ENCODE measurements at places on chromosomes 4 and X. TPM values are rescaled to one million over a fixed set of nuclear protein-coding genes. Genes with fewer than 3 reads are reported as not detected.

DNA sequence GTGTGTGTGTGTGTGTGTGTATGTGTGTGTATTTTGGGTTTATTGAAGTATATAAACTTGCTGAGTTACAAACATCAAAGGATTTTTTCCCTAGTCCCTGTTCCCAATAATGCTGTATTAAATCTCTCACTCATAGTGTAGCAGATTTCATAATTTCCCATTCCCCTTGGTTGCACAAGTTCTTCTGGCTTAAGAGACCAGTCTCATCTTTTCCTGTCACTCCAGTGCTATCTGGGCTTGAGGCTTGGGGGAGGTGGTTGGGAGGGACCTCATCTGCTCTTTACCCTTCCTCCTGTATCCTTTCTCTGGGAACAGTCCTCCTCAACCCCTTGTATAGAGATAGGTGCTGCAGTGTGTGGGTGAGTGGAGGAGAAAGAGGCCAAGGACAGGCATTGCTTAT is 285.4 kb upstream of the BOD1L1 start:
- DNase-seq, result no peak

Gene IDS
- 44.0 TPM for total RNA-seq

GRCh38 chr4:183289688-183290087 is 30.4 kb downstream of the CLDN22 start:
- DNase-seq, result no peak

DNA sequence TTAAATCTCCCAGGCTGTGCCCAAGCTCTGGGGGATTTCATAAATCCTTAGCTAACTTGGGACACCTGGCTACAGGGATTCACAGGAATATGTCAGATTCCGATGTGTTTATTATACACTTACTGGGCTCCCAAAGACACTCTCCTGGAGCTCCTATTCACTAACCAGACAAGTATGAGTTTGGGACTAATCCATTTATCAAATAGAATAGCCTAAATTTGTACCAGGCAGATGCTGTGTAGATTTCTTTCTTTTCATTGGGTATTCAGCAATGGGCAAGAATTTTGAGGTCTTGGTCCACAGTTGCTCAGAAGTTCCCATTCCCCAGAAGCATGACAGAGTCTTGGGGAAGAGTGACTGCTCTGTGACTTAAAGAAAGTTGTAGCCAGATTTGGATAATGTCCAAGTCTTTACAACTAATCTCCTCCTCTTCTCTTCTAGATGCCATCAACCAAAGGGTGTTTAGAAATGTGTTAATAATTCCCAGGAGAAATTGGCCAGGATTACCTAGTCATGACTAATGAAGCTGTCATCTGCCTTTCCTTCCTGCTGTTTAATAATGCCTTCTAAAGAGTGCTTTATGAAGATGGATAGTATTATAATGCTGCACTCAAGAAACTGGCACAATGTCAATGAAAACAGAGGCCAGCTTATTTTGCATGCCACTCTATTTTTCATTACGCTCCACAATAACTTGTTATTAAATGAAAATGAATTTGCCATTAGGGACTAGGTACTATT is 120.9 kb downstream of the CHIC2 start:
- DNase-seq, result no peak

GRCh38 chrX:39665830-39666518 is 431.8 kb downstream of the BCOR start:
- no peak for DNase-seq

Gene RNF150
- 40.7 TPM for total RNA-seq

DNA sequence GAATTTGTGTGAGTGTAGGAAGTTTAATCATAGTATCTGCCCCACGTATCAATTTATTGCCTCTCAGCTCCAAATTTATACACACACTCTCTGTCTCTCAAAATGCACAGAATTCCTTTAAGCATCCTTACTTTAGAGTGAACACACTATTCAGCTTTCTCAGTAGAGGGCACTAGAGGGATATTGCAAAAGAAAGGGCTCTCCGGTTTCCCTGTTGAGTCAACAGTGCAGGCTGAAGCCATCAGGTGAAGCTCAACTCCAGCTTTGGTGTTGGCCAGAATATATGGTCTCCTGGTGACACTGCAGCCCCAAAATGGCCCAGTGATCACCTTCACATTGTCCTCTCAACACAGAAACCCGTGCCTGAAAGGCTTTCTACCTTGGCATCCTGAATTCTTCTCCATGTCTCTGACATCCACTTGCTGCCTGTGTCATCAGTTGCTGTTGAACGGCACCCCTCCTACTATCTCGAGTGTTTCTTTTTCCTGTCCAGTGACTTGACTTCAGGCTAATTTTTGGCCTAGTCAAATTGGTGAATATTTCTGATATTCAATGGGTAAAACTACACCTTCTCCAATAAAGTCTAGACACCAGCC is 670.5 kb downstream of the GABRG1 start:
- DNase-seq, result no peak

Gene SUV39H1
- total RNA-seq, result 6.3 TPM

GRCh38 chrX:56600141-56600540 is 36.7 kb downstream of the UBQLN2 start:
- no peak for DNase-seq

Gene STARD8
- total RNA-seq, result 7.1 TPM

Gene TASL
- not detected for total RNA-seq

DNA sequence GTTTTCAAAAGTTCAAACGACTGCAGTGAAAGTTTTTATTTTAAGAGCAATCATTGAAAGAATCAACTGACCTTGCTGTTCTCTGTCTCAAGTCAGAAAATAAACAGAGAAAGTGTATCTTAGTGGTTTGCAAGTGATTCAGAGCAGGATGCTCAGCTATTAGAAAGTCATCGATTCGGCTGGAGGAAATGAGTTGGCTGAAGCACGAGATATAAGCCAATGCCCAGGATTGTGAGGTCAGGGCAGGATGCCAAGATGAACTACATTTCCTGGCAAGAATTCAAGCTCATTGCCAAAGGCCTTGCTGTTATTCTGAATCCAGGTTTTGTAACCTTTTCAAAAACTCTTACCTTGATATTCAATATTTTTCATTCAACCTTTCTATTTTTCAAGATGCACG is 541.4 kb upstream of the BOD1L1 start:
- no peak for DNase-seq

- DNase-seq, result no peak
Measured at GRCh38 chr4:167715176-167715575, 377.2 kb upstream of the ANXA10 start.

GRCh38 chrX:56314334-56314733 is 82.2 kb downstream of the KLF8 start:
- DNase-seq, result no peak

GRCh38 chr4:99668472-99668871 is 10.8 kb upstream of the C4orf54 start:
- DNase-seq, result no peak

GRCh38 chrX:111265486-111265885 is 4.8 kb downstream of the CAPN6 start:
- DNase-seq, result no peak

DNA sequence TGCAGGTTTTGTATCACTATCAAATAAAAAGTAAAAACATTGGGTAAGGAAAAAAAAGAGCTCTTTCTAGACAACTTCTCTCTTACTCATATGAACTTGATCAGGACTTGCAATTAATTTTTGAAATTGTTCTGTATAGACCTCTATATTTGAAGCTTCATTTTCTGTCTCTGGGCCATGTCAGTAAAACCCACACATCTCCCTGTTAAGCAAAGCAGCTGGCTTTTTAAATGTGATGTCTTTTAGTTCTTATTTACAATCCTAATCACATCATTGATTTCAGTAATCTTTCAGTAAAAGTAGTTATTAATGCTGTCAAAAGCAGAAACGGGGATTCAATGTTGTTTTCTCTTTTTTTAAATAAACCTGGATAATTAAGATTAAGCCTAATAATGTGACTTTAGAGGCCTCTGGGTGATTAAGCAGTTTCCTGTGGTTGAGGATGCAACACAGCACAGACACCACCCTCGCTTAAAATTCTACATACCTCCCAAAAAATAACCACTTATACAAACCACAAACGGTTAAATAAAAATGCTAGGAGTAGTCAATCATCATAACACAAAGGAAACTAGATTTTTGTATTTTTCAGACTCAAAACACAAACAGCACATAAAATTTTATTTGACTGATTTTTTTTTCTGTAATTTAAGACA is 5.2 kb upstream of the PCDH10 start:
- DNase-seq, result no peak

Gene P2RY8
- not detected for total RNA-seq

Gene CT45A2
- not detected for total RNA-seq

- no peak for DNase-seq
Measured at GRCh38 chr4:38831653-38832052, 25.0 kb downstream of the TLR6 start.

Gene TRIML2
- not detected for total RNA-seq

DNA sequence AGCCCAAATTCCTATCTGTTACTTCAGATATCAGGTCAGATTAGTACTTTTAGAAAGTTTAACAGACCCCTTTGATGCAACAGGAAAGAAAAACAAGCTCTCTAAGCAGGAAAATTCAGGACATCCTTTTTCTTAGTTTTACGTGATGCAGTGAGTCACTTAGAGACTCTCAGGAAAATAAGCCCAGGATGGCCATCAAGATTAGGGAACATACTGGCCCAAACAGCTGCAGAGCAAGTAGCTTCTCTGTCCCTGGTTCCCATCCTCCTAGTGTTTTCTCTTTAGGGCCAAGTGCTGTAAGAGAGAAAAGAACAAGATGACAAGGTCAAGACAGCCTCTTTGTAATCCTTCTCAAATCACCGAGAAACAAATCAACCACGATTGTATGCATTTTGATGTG is 219.1 kb downstream of the ZNF674 start:
- no peak for DNase-seq

DNA sequence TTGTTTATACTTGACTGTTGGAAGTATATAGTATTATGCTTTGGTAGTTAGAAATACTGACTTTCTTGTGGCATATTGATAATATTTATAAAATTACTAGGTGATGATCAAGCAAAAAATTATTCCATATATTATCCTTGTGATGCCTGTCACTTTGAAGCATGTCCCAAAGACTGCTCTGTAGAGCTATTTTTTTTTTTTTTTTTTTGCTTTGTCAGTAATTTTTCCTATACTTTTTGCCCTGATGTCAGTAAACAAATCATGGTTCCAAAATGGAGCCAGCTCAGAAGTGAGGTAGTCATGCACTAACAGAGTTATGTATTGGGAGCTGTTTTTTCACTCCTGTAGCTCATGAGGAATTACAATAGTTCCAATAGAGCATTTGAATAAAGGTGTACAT is 11.2 kb downstream of the WWC2 start:
- DNase-seq, result no peak

- DNase-seq, result no peak
Measured at GRCh38 chrX:46333550-46333949, 211.7 kb downstream of the ZNF674 start.

DNA sequence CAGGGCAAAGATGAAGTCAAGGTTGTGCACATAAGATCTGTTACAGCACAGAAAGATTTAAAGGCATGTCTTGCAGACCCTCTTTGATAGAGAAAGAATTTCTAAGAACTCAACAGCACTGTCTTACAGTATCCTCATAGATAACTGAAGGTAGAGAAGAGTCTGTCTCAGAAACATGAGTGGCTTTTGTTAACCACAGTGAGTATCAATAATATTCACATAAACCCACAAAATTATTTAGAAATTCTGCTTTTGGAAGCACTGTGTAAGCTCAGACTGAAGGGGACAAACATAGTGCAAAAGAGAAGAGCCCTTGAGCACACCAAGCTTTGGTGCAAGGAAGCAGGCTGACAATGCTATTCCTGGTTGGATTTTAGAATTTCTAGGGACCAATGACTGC is 166.0 kb upstream of the SH3RF1 start:
- DNase-seq, result no peak

- DNase-seq, result no peak
Measured at GRCh38 chrX:19017271-19017670, 33.4 kb upstream of the PHKA2 start.

GRCh38 chr4:87425711-87426110 is 3.3 kb downstream of the NUDT9 start:
- DNase-seq, result no peak

Gene KCNIP4
- 2.6 TPM for total RNA-seq

Gene SSX7
- total RNA-seq, result not detected

GRCh38 chr4:88185906-88186305 is 27.5 kb upstream of the ABCG2 start:
- DNase-seq, result no peak

DNA sequence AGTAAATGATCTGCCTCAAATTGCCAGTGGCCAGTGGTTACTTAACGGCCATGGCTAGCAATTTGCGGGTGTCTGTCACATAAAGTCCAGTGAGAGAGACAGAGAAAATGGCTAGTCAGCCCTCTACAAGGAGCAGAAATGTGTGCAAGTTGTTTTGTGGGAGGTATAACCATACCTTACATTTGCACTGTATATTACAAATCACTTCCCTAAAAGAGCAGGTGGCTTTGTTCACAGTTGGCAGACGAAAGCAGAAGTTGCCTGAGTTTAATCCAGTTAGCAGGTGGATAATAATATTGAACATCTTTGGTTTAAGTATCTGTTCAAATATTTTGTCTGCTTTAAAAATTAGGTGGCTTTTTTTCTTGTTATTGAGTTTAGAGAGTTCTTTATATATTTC is 15.6 kb downstream of the SRPX start:
- DNase-seq, result no peak

DNA sequence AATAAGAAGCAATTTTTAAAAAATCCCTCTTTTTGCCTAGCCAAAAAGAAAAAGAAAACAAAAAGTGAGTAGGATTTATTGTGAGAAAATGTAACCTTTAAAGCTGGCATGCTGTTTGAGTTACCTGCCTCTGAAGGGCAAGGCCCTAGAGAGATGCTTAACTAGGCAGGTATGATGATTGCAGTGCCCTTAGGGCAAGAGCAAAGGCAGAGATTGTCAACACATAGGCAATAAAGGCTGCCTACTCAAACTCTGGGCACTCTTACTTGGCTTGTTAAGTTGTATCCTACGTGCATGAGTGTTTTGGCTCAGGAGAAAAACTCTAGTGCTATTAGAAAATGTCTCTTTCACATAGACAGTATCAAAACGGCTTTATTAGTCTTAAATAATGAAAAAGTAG is 306.0 kb downstream of the RPA4 start:
- DNase-seq, result no peak

DNA sequence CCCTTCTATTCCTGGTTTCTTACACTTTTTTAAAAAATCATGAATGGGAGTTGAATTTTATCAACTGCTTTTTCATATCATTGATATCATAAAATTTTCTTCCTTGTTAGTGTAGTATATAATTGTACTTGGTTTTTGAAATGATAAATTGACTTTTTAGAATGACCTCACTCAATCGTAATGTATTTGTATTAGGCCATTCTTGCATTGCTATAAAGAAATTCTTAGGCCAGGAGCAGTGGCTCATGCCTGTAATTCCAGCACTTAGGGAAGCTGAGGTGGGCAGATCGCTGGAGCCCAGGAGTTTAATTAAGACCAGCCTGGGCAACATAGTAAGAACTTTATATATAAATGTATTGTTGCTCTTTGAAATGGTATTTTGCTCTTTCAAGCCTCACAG is 6.3 kb downstream of the EXOC1 start:
- DNase-seq, result no peak

- DNase-seq, result no peak
Measured at GRCh38 chr4:147586637-147587036, 30.6 kb upstream of the TMEM184C start.

DNA sequence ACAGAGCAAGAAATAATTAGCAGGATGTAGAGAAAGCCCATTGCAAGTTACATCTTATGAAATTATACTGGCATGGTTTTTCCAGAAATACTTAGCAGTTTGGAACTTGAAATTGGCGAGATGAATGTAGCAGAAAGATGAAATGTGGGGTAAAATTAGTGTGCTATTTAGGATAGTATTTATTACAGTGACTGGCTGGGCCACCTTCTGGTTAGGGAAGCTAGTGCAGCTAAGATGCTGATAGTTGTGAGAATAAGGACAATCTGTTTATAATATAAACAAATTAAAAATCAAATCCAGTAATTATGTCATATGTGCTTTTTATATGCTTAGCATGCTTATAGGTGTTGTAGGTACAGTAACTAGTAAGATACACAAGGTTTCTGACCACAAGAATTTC is 74.8 kb downstream of the IL15 start:
- no peak for DNase-seq
